ENCODE measurements at places on chromosomes 3 and 15.

GRCh38 chr15:71736286-71736947 lies 73.9 kb upstream of the NR2E3 start:
- no peak for DNase-seq

DNA sequence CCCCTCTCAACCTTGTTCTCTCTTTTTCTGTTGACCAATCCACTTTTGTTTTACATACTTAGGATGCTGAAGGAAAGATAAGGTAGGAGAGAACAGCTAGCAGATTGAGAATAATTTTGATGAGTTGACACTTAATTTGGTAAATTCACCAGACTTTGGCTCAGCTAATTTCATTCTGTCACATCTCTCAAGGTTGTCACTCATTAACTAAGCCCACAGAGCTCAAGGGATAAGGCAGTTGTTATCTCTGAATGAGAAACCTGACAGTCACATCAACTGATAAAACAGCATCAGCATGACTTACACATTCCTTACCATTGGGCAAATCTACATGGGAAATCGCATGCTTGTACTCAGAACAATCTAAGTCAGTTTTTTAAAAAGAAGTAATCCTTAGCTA lies 591.4 kb downstream of the NLGN1 start:
- DNase-seq, result no peak

- no peak for DNase-seq
Measured at GRCh38 chr3:38471260-38471857, 17.7 kb downstream of the ACVR2B start.

DNA sequence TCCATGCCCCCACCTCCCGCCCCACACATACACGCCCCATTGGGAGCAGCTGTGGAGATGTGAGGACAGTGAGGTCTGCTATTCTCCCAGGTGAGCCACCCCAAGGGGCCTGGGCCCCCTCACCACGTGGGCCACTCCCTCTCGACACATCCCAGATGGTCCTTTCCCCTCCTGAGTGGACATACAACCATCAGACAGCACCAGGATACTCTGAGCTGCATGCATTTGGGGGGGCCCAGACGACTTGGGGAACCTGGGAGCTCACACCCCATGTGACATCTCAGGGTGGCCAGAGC lies 17.5 kb downstream of the FBLN2 start:
- DNase-seq, result no peak

DNA sequence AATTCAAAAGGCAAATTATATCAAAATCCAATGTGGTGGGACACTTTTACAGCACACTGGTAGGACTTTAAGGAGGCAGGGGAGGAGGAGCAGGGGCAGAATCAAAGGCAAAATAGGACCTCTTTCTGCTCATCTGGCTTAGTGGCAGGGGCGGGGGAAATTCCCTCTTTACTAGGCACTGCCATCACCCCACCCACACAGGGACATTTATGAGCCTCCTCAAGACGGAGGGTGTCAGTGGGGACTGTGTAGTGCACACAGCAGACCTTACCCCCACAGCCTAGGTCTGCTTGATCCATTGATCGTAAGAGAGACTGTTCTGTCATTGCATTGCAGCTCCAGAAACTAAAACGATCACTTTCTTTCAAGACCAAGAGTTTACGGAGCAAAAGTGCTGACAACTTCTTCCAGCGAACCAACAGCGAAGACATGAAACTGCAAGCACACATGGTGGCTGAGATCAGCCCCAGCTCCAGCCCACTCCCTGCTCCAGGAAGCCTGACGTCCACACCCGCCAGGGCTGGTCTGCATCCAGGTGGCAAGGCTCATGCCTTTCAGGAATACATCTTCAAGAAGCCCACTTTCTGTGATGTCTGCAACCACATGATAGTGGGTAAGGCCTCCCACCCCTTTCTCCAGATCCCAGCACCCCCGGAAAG lies 62.9 kb downstream of the STAC start:
- DNase-seq, result no peak

DNA sequence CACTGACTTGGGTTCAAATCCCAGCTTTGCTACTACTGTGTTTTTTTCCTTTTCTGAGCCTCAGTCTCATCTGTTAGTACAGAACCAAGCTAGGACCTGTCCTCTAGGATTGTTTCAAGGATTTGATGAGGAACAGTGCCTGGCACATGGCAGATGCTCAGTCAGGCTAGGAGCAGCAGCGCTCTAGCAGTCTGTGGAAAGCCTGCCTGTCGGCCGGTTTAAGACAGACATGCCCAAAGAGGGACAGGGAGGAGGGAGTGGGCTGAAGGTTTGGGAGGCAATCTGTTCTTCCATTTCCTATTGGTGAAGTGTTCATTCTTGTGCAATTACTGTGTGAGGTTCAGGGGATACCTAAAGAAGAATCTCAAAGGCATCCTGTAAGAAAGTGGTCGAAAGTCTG lies 35.1 kb upstream of the RGMA start:
- DNase-seq, result no peak

GRCh38 chr15:44550256-44550655 lies 13.3 kb downstream of the EIF3J start:
- no peak for DNase-seq

DNA sequence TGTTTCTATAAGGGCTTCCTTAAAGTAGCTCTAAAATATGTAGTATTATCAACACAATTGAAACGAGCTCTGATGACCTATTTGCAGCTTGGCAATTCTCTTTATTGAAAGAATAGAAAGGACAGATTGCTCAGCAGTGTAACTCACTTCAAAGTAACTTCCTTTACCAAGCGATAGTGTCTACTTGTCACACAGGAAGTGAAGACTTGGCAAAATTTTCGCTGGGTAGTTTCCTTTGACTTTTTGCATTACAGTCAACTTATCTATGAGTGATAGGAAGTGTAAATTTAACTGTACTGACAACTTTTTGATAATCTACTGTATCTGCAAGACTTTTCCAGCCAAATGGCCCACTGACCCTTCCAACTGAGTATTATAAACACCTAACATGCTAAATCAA lies 22.8 kb downstream of the SLC9A9 start:
- DNase-seq, result no peak

DNA sequence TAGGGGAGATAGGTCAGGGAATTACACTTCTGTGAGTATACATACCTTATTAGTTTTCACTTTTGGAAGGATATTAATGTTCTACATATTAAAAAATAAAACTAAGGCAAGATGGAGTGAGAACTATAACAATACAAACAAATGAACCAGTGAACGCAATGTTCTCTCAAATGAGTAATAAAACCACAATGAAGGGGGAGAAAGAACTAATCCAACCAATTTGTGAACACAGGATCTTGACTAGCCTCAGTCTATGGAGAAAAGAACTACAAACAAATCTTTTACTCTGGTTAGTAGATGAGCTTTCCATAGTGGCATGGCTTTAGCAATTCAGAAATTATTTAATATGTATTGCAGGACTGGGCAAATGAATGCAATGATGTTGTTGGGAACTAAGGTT lies 26.9 kb upstream of the ATOSA start:
- no peak for DNase-seq

DNA sequence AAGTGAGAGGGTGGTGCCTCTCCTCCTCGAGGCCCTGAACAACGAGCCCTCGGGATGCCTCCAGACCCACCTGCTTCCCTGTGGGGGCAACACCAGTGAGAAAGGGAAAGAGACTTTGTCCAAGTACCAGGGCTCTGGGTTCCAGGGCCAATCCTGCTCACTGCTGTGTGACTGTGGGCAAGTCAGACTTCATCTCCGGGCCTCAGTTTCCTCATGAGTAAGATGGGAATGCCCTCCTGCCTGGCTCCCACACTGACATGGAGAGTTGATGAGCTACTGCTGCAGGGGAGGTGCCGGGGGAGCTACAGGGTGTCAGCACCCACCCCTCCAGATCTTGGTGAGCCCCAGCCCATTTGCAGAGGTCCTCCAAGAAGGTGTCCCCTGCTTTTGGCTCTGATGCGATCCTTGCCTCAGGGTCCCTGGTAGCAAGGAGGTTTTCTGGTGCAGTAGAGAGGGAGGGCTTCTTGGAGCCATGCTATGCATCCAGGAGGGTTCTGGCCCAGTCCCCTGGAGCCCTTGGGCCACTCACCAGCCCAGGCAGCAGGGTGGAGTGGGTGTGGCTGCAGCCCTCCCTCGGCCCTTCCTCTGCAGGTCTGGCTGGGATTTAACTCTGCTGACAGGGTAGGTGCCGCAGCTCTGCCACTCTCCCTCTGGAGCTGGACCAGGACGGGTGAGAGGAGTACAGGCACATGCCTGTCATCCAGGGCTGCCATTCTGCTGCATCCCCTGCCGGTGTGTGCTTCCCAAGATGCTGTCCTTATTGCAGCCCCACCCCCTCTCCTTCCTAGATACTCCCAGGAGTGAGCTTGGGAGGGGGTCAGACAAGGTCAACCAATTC lies 26.9 kb downstream of the LOXL1 start:
- DNase-seq, result no peak

DNA sequence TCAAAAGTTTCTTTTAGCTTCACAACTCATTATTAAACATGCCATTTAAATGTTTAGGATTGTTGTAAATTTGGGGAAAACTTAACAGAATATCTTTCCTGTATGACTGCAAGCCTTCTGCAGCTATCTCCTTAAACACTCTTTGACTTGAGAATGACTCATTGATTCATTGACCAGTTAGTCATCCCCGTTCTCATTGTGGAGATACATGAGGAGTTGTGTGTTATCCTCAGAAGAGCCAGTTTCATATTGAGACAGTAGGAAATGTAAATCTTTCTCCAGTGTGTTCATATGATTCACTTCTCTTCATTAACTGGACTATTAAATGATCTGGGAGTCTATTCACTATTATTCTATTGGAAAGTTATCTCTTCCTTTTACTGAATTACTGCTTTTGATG lies 83.0 kb downstream of the CRYGS start:
- no peak for DNase-seq

- no peak for DNase-seq
Measured at GRCh38 chr3:107621465-107621864, 98.7 kb downstream of the BBX start.

DNA sequence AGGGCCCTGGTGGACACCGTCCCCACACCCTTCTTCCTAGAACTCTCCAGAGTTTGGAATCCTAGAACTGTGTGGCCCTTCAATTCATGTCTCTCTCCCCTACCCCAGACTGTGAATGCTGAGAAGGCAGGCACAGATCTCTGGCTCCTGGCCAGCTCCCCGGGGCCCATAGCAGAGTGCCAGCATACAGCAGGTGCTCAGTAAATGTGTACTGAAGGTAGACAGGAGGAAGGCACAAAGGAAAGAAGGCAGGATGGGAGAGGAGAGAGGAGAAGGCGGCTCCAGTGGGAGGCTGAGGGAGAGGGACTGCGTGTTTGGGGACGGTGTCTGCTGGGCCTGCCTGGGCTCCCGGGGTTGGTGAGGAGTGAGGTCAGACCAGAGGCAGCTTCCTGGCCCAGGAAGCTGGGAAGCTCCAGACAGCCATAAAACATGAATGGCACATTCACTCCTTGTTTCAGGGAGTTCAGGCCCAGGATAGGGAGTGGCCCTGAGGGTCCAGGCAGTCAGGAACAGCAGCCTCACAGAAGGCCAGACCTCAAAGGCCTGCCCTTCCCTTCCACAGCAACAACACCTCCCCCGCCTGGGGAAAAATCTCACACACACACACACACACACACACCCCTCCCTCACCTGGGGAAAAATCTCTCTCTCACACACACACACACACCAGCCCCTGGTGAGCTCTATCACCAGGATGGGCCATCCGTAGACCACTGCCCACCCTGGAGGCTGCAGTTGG lies 137.1 kb upstream of the PRR20G start:
- no peak for DNase-seq

GRCh38 chr3:39086144-39086543 lies 21.3 kb downstream of the GORASP1 start:
- no peak for DNase-seq

- DNase-seq, result no peak
Measured at GRCh38 chr15:36544518-36545466, 34.6 kb upstream of the CDIN1 start.

Measured in activated CD4-positive, alpha-beta T cell treated with anti-CD3 and anti-CD28 coated beads for 24 hours (primary cell).